ENCODE measurements at places on chromosomes 1 and 21. TPM values are rescaled to one million over a fixed set of nuclear protein-coding genes. Genes with fewer than 3 reads are reported as not detected.

Gene CRNN
- not detected for polyA plus RNA-seq

Gene BTBD8
- polyA plus RNA-seq: 2.5 TPM

Gene GLIS1
- 0.06 TPM for polyA plus RNA-seq

Gene RPS6KA1
- polyA plus RNA-seq: 5.9 TPM

Gene TUFT1
- 9.5 TPM for polyA plus RNA-seq

Gene CRYBG2
- polyA plus RNA-seq: not detected

Gene TMEM222
- 25.0 TPM for polyA plus RNA-seq

Gene CELA2A
- polyA plus RNA-seq: 0.35 TPM

Gene MT1HL1
- not detected for polyA plus RNA-seq

Gene FCRL5
- polyA plus RNA-seq: 0.05 TPM

Gene UBE2U
- polyA plus RNA-seq: not detected

Gene NTRK1
- 0.37 TPM for polyA plus RNA-seq

Gene GPR153
- 17.2 TPM for polyA plus RNA-seq

Gene FASLG
- polyA plus RNA-seq: 0.25 TPM

Gene PRRX1
- 167 TPM for polyA plus RNA-seq

Gene RHEX
- polyA plus RNA-seq: 0.53 TPM

Gene XCL1
- polyA plus RNA-seq: 0.19 TPM

Gene RAB42
- 7.1 TPM for polyA plus RNA-seq

Gene GOLT1A
- not detected for polyA plus RNA-seq

Gene ST6GALNAC3
- 5.0 TPM for polyA plus RNA-seq

Gene KCNK2
- 2.5 TPM for polyA plus RNA-seq

Gene OLFM3
- polyA plus RNA-seq: 0.37 TPM

Gene CCDC181
- polyA plus RNA-seq: 0.53 TPM

Gene MX2
- 1.1 TPM for polyA plus RNA-seq

Gene AKIRIN1
- 37.3 TPM for polyA plus RNA-seq

Gene PCBP3
- polyA plus RNA-seq: 0.89 TPM

Gene PAX7
- 44.5 TPM for polyA plus RNA-seq

Gene ANGPTL3
- 0.30 TPM for polyA plus RNA-seq

Gene PPCS
- 33.1 TPM for polyA plus RNA-seq

Gene GRIK3
- polyA plus RNA-seq: 0.54 TPM
